DMS53 (cell line): ENCODE measurements at places on chromosomes 7 and 10.

- peak; percentile 32 for DNase-seq
Measured at GRCh38 chr10:99345350-99345749, 16.2 kb downstream of the CNNM1 start.

DNA sequence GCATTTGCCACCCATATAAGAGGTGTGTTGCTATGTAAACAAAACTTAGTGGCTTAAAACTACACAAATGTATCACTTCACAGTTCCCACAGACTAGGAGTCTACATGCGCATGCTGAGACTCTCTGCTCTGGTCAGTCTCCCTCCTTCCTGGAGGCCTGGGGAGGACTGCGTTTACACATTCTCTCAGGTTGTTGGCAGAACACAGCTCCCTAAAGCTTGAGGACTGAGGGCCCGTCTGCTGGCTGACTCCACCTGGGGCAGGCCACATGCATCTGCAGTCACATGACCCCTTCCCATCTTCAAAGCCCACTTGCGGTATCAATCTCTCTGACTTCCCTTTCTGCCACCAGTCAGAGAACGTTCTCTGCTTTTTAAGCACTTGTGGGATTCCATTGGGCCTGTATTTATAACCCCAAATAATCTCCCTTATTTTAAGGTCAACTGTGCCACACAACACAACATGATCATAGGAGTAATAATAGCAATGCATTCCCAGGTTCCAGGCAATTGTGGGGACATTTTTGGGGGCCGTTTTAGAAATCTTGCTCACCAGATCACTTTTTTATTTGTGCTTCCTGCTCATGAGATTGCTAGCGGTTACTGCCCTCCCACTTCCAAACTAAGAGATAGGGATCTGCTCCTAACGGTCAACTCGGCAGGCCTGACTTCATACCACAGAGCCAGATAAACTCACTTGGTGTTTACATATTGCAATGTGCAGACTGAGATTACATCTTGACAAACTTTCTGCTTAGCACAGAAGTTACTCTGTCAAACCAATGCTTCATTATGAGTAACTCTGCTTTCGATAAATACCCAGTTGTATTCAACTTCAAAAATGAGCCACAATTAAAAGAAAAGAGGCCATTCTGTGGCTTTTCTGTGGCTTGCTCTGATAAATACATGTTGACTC is 96.3 kb downstream of the ALOX5 start:
- DNase-seq: no peak

DNA sequence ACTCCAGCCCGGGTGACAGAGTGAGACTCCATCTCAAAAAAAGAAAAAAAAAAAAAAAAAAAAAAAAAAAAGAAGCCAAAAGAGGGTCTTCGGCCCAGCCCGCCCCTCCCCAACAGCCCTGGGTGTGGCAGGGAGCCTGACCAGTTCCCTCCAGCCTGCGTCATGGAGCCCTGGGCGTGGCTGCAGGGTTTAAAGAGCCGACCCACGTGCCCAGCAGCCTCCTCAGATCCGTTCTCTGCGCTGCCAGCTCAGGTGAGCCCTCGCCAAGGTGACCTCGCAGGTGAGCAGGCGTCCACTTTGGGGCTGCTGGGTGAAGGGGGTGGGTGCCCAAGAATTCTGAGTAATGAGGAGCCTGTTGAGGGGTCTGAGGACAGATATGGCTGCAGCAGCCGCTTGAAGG is at the start of gene FXYD4:
Gene FXYD4, plus strand, starts transcription at position 219 of the 400 bp plus-strand sequence. CDS start 2,111 bp downstream, outside the sequence.
- DNase-seq: no peak

DNA sequence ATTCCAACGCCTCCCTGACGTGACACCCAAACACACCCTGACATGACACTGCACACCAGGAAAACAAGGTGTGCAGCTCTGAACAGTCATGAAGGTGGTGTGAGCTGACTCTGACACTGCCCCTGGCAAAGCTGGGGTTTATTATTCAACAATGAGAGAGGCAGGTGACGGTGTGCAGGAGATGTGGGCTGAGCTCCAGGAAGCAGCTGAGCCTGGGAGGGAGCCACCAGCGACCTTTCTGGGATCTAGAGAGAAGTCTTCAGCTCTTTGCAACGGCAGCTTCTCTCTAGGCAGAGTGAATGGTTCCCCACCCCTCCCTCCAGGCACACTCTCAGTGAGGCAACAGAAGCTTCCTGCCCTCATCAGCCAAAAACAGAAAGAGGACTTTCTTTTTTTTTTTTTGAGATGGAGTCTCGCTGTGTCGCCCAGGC is 65.6 kb downstream of the SH3PXD2A start:
- peak; percentile 60 for DNase-seq

GRCh38 chr7:66198469-66198868 is 6.7 kb upstream of the TPST1 start:
- DNase-seq: no peak
